Right ventricle myocardium superior (tissue), 1 donor: ENCODE measurements at places on chromosomes 5 and 9.

DNA sequence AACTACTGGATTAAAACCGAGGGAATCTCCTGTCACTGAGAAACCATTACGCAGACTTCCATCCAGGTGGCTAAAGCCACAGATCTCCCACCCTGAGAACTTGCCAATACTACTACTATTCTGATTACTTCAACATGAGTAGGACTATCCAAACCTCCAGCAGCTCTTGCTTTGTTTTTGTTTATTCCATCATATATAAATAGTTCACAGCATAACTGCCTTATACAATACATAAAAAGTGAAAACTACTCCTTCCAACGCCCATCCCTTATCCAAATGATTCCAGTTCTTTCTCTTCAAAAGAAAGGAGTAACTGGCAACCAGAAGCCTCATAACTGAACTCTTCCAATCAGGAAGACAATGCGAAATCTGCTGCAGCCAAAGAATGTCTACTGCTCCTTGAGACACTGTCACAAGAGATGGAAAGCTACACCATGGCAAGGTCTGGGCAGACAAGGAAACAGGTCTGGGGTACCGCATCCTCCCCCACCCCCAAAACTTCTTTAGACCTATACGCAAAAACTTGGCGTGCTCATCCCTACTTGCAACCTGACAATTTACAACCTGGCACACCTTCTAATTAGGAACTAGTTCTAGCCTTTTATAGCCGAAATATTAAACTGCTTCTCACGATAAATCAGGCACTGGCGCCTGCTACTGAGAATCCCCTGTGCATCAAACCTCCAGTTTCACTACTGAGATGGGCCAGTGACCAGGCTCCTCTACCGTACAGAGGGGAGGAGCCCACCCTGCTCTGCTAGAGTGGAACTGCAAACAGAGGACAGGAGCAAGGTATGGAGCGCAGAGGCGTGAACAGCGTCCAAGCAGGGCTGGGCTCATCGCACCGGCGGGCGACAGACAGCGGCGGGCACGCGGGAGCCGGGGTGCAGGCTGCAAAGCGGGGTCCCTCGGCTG is 986 bp downstream of the PLPP1 start:
- DNase-seq: no peak

GRCh38 chr5:154813736-154814135 is 36.7 kb downstream of the FAXDC2 start:
- DNase-seq: no peak

- peak; percentile 62 for DNase-seq
These were observed 34.2 kb downstream of the PRKACG start for GRCh38 chr9:68979538-68980314.

DNA sequence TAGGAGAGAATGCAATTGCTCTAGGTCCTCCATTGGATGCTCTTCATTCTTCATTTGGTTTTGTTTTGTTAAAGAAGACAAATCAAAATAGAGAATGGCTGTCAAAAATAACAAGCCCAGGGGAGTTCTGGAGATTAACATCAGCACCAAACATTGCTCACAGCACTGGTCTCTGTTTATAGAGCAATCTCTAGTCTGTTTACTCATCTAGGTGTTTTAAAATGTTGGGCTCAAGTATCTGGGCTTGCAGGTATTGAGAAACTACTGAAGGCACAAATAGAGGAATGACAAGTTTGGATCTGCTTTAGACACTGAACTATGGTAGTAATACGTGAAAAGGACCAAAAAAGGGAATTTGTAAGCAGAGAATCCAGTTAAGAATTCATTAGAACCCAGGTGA is 77.0 kb upstream of the TMC1 start:
- no peak for DNase-seq

- DNase-seq: no peak
These were observed 18.9 kb downstream of the OGN start for GRCh38 chr9:92385477-92385876.
